Activated T-cell treated with anti-CD3 and anti-CD28 coated beads, Interleukin-2, amount 50 U/mL, for 72 hours (primary cell): ENCODE measurements at places on chromosomes 11 and 22. TPM values are rescaled to one million over a fixed set of nuclear protein-coding genes. Genes with fewer than 3 reads are reported as not detected.
A peak's percentile ranks its signal among the peaks of the same experiment; 100 is the strongest.

GRCh38 chr11:16741473-16741872 lies 3.0 kb downstream of the C11orf58 start:
- peaks cover 1% of the 10 kb centered on the region for H3K36me3 ChIP-seq
- H3K4me1 ChIP-seq, result peaks cover 34% of the 10 kb centered on the region
- H3K4me3 ChIP-seq, result peak overlapping the region; percentile 85
- peak overlapping the region; percentile 90 for H3K27ac ChIP-seq

DNA sequence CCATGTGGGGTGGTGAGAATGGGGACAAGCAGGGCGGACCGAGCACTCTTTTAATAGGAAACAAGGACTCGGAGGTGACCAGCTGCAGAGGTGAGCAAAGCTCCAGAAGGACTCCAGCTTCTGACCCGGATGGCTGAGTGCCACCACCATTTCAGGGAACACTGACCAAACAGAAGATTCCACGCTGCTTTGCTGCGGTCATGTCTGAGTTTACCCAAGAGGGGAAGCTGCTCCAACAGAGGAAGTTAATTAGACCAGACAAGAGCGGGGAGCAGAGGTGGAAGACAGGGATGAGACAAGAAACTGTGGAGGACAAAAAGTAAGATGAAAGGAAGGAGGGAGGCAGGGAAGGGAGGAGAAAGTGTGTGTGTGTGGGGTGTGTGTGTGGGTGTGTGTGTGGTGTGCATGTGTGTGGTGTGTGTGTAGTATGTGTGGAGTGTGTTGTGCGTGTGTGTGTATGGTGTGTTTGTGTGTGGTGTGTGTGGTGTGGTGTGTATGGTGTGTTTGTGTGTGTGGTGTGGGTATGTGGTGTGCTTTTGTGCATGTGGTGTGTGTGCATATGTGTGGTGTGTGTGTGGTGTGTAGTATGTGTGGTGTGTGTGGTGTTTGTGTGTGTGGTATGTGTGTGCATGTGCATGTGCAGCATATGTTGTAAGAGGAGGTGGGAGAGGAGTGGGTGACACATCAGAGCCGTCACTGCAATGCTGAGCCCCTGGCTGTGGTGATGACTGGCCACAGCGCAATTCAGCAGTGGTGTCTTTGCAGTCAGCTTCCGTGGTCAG lies 82.2 kb upstream of the AKIP1 start:
- no peak overlapping the region for H3K27ac ChIP-seq
- peaks cover 4% of the 10 kb centered on the region for H3K4me1 ChIP-seq
- H3K36me3 ChIP-seq, result no peaks in the 10 kb centered on the region
- no peak overlapping the region for H3K4me3 ChIP-seq

- DNase-seq, result no peak
- peaks cover 26% of the 10 kb centered on the region for H3K4me1 ChIP-seq
- H3K36me3 ChIP-seq, result no peaks in the 10 kb centered on the region
- H3K27ac ChIP-seq, result no peak overlapping the region
- H3K4me3 ChIP-seq, result no peak overlapping the region
Observed at GRCh38 chr22:24996420-24996952, 44.0 kb downstream of the KIAA1671 start.

MOGAT2 gene
- not detected for total RNA-seq

DNA sequence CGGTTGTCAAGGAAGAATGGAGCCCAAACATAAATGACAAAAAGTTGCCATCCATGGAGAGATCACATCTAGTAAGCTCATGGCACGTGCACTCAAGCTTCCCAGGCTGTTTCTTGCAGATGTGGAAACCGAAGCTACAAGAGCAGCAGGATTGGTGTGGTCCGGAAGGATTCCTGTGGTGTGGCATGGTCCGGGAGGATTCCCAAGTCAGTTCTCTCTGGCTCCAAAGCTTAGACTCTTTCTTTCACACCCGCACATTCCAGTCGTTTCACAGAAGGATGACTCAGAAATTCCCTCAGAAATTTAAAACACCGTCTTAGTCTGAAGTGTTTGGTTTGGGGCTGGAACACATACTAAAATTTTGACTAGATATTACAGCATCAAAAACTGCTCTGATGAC lies 78.0 kb upstream of the DRD2 start:
- H3K4me3 ChIP-seq, result no peak overlapping the region
- peaks cover 59% of the 10 kb centered on the region for H3K27me3 ChIP-seq
- no peak for DNase-seq
- H3K4me1 ChIP-seq, result no peaks in the 10 kb centered on the region

GRCh38 chr11:114846416-114846791 lies 168.1 kb downstream of the NXPE2 start:
- H3K27me3 ChIP-seq, result no peaks in the 10 kb centered on the region
- no peak overlapping the region for H3K4me3 ChIP-seq
- H3K36me3 ChIP-seq, result no peaks in the 10 kb centered on the region
- H3K27ac ChIP-seq, result no peak overlapping the region
- DNase-seq, result no peak

RAG2 gene
- not detected for total RNA-seq

CADM1 gene
- 1.7 TPM for total RNA-seq

TMEM151A gene
- total RNA-seq, result 0.10 TPM

TSGA10IP gene
- total RNA-seq, result not detected
